ENCODE measurements at places on chromosomes 13 and 19.

DNA sequence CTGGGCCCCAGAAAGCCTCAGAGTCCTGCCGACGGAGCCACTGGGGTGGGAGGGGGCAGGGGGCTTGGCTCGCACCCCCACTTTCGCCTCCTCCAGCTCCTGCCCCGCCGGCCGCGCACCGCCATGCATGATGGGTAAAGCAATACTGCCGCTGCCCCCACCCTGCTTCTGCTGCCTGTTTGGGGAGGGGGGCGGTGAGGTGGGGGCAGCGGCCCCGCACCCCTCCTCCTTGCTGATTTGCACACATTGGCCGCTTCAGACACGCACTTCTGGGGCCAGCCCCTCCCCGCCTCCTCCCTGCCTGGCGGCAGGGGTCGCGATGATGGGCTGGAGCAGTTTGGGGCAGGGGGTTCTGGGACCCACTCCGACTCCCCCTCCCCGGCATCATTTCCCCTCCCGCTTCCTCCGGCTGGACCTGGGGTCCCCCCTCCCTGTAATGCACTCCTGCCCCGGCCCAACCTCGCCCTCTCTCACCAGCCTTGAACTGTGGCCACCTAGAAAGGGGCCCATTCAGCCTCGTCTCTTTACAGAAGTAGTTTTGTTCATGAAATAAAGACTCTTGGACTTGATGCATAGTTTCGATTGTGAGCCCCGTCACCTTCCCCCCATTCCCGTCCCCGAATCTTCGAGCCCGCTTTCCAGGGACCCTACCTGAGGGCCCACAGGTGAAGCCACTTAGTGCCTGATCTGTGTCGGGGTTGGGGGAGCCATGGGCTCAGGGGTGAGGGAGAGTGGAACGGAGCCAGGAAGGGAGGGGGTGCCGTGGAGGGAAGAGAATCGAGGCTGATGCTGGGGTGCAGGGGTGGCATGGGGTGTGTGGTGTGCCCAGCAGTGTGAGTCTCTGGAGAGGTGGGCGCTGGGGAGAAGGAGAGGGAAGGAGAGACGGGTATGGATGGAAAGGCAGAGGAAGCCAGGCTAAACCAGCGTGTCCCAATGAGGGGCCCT is 1.4 kb upstream of the HPN start:
- DNase-seq, result no peak

DNA sequence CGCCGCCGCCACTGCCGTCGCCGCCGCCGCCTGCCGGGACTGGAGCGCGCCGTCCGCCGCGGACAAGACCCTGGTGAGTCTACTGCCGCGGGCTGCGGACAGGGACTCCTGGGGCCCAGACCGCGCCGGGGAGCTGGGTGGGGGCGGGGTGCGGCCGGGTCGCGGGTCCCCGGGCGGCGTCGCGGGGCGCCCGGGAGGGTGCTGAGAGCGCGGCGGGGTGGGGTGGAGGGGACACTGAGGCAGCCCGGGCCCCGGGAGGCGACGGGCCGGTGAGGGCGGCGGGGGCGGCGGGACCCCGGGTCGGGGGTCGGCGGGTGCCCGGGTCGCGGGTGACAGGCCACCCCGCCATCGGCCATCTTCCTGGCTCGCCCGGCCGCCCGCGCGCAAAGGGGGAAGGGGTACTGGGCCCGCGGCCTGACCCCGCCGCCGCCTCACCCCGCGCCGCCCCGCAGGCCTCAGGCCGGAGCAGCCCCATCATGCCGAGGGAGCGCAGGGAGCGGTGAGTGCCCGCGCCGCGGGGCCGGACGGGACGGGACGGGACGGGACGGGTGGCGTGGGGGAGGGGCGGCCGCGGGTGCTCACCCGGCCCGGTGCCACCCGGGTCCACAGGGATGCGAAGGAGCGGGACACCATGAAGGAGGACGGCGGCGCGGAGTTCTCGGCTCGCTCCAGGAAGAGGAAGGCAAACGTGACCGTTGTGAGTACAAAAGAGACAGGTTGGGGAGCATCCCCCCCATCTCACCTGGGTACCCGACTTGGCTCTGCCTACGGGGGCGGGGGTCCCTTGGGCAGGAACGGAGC is 489 bp downstream of the CCNE1 start:
- DNase-seq, result no peak

DNA sequence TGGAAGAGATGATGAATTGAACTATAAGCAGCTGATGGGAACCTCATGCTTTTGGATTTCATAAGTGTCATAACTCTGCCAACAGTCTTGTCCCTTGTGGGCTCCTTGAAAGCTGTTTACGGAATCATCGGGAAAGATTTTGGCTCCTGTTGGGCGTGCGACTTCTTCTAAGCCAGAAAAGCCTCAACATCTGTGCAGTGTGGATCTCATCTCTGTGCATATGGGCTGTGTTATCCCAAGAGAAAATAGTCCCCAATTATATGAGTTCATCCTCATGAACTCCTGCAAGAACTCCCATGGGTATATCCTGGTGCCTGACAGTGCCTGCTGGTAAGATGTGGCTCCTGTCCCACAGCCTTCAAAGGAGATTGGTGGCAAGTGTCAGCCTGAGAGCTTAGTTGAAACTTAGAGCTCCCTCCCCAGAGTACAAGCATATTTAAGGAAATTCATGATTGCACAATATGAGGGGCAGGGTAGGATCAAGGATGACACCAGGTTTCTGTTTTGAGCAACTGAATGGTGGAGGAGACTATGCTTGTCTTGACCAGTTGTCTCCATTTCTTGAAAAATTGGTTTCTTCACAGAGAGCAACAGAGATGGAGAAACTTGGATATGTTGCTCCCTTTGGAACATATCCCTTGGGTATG is 243.5 kb downstream of the ITGBL1 start:
- DNase-seq, result no peak

DNA sequence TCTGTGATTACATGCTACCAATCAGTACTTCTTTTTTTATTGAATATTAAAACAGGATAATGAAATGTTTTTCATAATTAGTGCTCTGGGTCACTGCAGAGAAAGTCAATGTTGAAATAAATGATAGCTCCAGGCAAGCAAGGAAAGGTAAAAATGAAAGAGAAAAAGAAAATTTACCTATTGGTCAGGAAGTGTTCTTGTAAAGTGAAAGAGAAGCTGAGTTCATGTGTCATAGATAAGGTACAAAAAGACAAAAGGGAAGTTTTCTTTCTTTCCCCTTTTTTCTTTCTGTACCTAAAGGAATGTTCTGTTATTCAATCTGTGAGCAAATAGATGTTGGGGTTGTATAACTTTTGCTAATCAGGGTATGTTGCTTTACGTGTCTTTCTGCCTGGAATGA is 197.0 kb downstream of the PCDH9 start:
- no peak for DNase-seq

- DNase-seq, result no peak
Observed at GRCh38 chr13:24719139-24719538, 38.9 kb downstream of the ATP12A start.

GRCh38 chr19:17950310-17951156 is 16.4 kb upstream of the KCNN1 start:
- peak; percentile 19 for DNase-seq

DNA sequence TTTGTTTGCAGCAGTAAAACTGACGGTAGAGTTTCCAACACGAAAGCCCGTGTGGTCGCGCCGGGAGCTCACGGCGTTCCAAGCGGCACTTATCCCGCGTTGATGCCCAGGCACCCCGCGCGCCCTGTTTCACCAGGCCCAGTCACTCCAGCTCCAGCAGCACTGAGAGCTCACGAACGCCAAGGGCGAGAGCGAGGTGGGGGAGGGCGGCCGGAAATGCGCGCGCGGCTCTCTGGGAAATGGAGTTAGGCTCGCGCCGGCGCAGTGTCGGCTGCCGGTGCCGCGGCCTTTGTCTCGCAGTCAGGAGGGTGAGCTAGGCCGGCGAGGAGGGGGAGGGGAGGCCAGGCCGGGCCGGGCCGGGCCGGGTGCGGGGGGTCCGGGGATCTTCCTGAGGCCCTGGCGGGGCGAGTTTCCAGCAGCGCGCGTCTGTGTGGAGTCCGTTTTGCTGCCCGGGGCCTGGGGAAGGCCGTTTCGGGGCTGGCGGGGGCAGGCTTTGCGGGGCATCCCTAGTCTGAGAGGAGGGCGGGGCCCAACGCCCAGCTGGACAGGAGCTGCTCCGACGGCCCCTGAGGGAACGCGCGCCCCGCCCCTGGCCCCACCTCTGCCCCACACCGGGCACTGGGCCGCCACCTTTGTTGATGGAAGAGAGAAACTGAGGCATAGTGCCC is at the start of gene ZNF135:
Gene ZNF135 (plus strand): TSS at position 280 of the 668 bp plus-strand sequence. CDS start 721 bp downstream, outside the sequence.
- peak; percentile 35 for DNase-seq

DNA sequence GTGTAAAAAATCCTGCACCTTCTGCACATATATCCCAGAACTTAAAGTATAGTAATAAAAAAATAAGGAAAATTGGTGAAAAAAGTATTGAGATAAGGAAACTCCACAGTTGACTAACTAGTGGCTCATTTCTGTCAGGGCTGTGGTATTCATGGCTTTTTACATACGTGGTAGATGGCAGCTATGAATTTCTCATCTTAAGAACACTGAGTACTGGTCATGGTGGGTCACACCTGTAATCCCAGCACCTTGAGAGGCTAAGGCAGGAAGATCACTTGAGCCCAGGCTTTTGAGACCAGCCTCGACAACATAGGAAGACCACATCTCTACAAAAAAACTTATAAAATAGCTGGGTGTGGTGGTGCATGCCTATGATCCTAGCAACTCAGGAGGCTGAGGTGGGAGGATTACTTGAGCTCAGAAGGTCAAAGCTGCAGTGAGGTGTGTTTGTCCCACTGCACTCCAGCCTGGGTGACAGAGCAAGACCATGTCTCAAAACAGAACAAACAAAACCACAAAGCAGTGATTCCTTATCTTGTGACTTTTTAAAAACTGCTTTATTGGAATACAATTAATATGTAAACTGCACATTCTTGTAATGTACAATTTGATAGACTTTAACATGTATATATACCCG is 16.8 kb downstream of the SLAIN1 start:
- no peak for DNase-seq

DNA sequence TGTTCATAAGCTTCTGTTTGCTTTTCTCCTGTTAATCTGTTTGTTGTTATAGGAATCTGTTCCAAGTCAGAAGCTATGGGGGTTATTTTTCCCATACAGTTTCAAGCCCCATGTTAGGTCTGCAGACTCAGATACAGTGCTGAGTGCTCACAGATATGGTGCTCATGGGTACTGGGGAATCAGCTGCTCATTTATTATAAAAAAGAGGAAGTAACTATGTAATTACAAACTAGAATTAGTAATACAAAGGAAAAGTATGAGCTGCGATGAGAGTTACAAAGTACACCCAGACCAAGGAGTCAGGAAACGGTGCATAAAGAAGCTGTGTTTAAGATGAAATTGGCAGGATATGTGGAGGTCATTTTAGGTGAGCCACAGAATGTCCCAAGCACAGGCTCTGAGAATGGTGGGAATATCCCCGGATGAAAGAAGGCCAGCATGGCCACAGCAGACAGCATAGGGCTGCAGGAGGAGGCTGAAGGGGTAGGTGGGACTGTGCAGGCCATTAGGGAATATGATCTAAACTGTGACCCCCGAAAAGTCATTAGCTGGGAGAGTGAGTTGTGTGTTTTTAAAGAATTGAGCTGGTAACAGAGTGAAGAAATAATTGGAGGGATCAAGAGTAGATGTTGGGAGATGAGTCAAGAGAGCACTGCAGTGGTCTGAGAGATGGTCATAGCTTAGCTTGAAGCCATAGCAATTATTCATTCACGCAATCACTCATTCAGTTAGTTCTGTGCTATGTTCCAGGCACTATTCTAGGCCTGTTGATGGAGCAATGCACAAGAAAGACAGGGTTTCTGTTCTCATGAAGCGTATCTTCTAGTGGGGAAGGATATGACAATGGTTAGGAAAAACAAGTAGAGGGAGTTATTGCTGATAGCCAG is 177.4 kb upstream of the UBL3 start:
- no peak for DNase-seq

GRCh38 chr13:63199508-63199907 is 1783.9 kb upstream of the PCDH20 start:
- DNase-seq, result no peak

DNA sequence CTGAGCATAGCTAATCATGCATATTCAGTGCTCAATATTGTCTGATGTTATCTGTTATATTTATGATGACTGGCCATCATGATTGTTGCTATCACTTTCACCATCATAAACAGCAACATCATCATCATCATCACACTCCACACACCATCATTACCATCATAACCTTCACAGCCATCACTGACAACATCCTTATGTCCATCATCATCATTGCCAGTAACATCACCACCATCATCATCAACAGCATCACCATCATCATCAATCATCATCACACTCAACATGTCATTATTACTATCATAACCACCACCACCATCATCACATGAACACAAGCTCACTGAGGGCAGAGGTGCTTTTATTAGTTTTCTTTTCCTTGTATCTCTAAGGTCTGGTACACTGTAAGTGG is 75.9 kb downstream of the MBD3L1 start:
- DNase-seq, result no peak

GRCh38 chr13:19737844-19738557 is 44.7 kb downstream of the PSPC1 start:
- no peak for DNase-seq

GRCh38 chr13:80235166-80235966 is 105.6 kb downstream of the SPRY2 start:
- no peak for DNase-seq

- no peak for DNase-seq
Observed at GRCh38 chr19:38700350-38700901, 43.8 kb downstream of the CAPN12 start.

GRCh38 chr19:56969759-56970178 is 129.2 kb upstream of the PEG3 start:
- DNase-seq, result no peak

- no peak for DNase-seq
Observed at GRCh38 chr13:48866249-48866648, 109.5 kb upstream of the FNDC3A start.

DNA sequence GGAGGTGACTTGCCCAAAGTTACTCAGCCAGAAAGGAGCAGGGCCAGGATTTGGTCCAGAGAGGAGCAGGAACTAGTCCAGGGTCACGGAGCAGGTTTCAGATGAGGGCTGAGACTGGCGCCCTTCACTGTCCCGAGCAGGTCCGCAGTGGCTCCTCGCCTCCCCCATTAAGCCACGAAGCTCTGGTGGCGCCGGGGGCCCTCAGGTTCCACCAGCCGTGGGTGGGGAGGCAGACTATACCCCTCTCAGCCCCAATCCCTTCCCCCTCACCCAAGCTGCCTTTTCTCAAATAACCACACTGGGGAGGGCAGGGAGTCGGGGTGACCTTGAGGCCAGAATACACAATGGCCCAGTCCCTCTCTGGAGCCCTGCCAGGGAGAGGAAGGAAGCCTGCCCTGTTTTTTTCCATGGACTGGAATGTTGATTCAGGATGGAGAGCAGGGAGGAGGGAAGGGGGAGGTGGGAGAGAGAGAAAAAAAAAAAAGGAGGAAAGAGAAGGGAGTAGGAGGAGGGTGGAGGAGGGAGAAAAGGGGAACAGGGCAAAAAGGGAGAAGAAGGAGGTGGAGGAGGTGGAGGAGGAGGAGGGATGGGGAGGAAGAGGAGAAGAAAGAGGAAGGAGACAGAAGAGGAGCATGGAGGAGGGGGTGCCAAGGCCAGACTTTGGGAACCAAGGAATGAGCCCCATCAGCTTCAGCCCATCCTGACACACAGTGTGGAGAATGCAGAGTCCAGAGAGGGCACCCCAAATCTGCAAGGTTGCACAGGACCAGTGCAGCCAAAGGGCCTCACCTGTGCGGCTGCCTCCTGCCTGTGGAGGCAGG is 19.7 kb downstream of the CEACAM16 start:
- no peak for DNase-seq

- no peak for DNase-seq
Observed at GRCh38 chr13:92864584-92865284, 361.9 kb upstream of the GPC6 start.

- no peak for DNase-seq
Observed at GRCh38 chr13:81031996-81032395, 691.1 kb upstream of the SPRY2 start.

Data from stimulated activated CD8-positive, alpha-beta memory T cell treated with anti-CD3 and anti-CD28 coated beads, Interleukin-4, amount 100 ng/mL, for 1 hour (primary cell).